MCF 10A (cell line): ENCODE measurements at places on chromosomes 7 and 10. TPM values are rescaled to one million over a fixed set of nuclear protein-coding genes. Genes with fewer than 3 reads are reported as not detected.

- DNase-seq, result peak; percentile 63
Observed at GRCh38 chr7:117164620-117165019, 158.2 kb downstream of the WNT2 start.

GRCh38 chr10:62386356-62387320 lies 12.5 kb downstream of the ZNF365 start:
- peak; percentile 42 for DNase-seq

DNA sequence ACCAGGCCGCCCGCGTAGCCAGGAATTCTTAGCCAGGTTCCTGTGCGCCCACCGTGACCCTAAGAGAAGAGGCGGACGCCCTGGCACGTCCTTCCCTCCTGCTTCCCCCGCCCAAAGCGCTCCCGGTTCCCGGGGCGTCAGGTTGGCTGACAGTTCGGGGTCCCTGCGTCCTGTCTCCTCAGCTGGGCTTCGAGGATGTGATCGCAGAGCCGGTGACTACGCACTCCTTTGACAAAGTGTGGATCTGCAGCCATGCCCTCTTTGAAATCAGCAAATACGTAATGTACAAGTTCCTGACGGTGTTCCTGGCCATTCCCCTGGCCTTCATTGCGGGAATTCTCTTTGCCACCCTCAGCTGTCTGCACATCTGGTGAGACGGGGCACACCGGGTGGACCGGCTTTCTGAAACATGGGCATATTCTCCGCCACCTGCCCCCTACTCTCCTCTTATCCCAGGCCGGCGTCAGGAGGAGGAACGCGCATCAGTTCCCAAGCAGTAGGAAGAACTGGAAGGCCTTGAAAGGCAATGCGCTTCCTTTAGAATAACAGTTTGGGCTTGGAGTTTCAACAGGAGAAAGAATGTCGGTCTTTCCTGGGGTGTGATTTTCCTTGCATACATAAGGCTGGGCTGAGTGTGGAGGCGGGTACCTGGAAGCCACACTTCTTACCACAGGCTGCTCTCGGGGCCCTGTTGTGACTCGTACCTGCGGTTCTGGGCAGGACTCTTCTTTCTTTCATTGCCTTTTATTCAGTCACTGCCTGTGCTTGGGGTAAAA lies 728 bp downstream of the CAV2 start:
- DNase-seq, result peak; percentile 86

DNA sequence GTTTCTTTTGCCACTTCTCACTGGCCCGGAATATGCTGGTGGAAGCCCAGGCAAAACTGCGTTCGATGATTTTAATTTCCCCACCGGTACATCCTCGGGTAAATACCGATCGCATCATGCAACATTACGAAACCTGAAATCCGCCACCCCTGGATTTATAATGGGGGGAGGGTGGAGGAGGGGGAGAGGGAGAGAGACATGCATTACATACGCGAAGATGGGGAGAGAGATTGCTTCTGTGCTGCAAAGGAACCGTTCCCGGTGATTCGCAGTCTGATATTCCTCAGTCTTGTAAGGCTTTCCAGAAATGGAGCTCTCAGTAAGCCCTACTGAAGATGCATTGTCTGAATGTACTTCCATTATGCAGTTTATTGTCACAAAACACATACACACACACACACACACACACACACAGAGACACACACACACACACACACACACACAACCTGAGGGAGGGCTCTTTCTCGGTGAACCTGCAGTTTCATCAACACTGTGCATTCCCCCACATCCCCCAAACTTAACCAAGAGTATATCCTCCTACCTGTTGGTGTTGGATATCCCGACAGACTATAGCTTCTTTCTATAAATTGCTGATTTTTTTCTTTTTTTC lies 741 bp downstream of the GPR85 start:
- peak; percentile 30 for DNase-seq

- DNase-seq, result no peak
Observed at GRCh38 chr7:52691257-52691656, 344.2 kb upstream of the POM121L12 start.

GRCh38 chr7:50629238-50629901 lies 64.2 kb upstream of the DDC start:
- no peak for DNase-seq

GRCh38 chr10:63256009-63256773 lies 123.1 kb downstream of the NRBF2 start:
- DNase-seq, result peak; percentile 35

GRCh38 chr7:116560021-116560970 lies 35.5 kb downstream of the CAV1 start:
- DNase-seq, result peak; percentile 22

DNA sequence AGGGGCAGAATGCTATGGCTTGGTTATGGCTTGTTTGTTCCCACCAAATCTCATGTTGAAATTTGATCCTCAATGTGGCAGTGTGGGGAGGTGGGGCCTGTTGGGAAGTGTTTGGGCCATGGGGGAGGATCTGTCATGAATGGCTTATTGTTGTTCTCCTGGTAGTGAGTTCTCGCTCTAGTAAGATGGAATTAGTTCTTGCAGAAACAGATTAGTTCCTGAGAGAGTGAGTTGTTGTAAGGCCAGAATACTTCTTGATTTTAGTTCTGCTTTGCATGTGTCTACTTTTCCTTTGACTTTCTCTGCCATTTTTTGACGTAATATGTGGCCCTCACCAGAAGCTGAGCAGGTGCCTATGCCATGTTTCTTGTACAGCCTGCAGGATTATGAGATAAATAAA lies 188.2 kb downstream of the KIF20B start:
- no peak for DNase-seq

- no peak for DNase-seq
Observed at GRCh38 chr7:152419473-152420429, 16.1 kb downstream of the KMT2C start.

- no peak for DNase-seq
Observed at GRCh38 chr7:46853451-46853850, 728.5 kb downstream of the TNS3 start.

DNA sequence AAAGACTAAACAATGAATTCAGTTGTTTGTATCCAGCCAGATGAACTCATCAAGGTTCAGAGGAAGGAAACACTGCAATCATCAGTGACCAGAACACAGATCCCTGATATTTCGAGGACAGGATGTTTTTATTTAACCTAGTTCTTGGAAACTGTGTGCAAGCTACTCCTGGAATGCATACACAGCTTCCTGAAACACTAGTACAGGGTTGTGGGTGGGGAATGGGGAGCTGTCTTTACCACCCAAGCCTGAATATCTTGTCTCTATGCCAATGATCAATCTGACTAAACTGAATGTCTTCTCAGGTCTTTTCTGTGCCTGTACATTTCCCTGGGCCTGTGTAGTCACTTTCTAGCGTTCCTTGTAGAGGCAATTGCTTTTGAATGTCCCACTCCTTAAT lies 374.6 kb downstream of the CALN1 start:
- no peak for DNase-seq

DNA sequence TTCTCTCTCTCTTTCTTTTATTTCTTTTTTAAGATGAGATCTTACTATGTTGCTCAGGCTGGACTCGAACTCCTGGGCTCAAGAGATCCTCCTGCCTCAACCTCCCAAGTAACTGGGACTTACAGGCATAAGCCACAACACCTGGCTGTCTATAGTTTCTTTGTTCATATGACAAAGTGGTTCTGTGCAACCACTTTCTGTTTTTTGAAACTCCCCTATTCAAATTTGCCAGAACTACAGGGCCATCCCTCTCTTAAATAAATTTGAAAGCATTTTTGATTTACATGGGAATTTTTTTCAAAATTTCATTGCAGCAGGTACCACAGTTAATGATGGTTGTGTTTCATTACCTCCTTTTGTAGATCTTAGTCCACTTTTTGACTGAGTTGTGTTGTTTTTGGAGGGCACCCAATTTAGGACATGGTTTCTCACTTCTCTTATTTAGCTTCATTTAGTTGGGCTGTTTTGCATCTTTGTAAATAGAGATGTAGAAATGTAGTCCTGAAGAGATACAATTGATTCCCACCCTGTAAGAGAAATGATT lies 119.2 kb downstream of the LRRC4 start:
- no peak for DNase-seq

- no peak for DNase-seq
Observed at GRCh38 chr10:71700731-71701368, 18.7 kb downstream of the C10orf105 start.

- DNase-seq, result no peak
Observed at GRCh38 chr10:101826852-101827434, 8.7 kb upstream of the OGA start.

DNA sequence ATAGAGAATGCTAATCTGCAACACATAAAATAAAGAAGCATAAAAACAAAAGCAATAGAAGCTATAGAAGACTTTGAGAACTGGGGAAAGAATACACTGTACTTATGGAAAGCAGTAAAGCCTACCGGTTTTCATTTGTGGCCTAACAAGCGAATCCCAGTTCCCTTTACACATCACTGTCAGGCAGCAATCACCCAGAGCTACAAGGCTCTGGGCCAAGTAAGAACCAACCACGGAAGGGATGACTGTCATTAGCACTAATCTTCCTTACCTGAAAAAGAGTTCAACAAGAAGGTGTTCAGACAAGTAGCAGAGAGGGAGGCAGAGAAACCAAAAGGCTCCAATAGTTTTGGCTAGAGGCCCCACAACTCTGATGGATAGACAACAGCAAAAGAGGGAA lies 15.0 kb downstream of the CCDC6 start:
- DNase-seq, result no peak

GRCh38 chr7:133016604-133017003 lies 65.3 kb downstream of the CHCHD3 start:
- DNase-seq, result no peak

GRCh38 chr10:132987671-132988571 lies 45.6 kb upstream of the CFAP46 start:
- DNase-seq, result no peak

- DNase-seq, result no peak
Observed at GRCh38 chr10:118912961-118913600, 116.4 kb upstream of the NANOS1 start.

DNA sequence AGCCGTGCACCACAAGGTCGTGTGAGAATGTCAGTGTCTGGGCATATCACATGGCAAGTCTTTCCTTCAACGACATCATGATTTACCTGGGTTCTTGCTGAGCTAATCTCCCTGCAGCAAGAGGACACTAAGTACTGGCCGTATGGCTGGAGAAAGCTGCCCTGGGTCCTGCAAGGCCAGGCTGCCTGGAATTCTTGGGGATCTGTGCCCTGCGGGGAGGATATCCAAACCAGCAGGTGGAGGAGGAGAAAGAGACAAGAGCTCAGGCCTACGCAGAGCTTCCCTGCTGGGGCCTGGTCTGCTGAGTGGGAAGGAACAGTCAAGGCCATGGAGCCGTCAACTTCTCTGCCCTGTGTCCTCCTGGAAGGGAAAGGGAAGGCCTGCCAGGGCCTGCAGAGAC lies 552.6 kb downstream of the LRMDA start:
- no peak for DNase-seq

GRCh38 chr10:85459906-85460305 lies 906.7 kb downstream of the GRID1 start:
- no peak for DNase-seq

GRCh38 chr10:81953420-81953819 lies 78.4 kb downstream of the NRG3 start:
- peak; percentile 27 for DNase-seq

- DNase-seq, result peak; percentile 4
Observed at GRCh38 chr10:44316187-44316921, 68.5 kb downstream of the CXCL12 start.

DNA sequence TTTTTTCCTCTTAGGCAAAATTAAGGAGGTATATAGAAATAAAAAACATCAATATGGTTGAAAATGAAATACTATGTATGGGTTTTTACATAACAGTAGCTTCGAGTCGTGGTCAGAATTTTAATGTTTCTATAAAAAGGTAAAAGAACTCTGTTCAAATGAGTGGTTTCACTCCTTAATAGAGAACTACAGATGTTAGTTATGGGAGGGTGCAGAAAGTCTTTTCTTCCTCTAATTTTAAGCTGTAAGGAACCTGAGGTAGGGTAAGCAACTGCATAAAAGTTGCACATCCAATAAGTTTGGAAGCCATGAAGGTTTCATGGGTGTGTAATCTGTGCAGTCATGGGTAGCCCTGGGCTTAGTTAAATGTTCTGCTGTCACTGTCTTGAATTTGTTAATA lies 141.3 kb downstream of the SUGCT start:
- no peak for DNase-seq

DNA sequence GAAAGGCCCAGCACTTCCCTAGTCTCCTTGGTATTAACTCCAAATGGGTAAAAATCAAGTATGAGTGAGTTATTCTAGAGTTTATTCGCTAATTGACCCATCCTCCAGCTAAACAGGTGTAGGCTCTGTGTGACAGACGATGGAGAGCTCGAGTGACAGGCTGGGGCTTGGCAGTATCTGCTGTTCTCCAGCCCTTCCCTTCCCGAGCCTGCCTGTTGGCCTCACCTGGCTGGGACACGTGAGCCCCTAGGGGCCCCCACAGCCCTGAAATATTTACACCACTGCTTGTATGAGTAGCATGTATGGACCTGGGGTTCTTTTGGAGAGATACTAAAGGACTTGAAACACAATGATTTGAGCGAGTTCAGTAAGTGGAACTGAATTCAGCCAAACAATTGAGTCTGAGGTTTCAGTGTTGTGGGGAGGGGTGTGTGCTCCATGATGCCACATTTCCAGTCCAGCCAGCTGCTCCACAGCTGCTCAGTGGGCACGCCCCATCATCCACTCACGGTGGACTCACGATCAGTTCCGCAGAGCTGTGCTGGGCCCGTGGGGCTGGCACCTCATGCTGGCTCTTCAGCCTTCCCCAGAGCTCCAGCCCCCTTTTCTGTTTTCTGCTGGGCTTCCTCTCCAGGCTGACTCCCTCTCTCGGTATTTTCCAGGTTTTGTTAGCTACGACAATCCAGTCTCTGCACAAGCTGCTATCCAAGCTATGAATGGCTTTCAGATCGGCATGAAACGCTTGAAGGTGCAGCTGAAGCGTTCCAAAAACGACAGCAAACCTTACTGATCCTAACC lies 283.0 kb downstream of the USP6NL start:
- no peak for DNase-seq

GRCh38 chr10:75008952-75009351 lies 102.5 kb upstream of the SAMD8 start:
- DNase-seq, result no peak

DNA sequence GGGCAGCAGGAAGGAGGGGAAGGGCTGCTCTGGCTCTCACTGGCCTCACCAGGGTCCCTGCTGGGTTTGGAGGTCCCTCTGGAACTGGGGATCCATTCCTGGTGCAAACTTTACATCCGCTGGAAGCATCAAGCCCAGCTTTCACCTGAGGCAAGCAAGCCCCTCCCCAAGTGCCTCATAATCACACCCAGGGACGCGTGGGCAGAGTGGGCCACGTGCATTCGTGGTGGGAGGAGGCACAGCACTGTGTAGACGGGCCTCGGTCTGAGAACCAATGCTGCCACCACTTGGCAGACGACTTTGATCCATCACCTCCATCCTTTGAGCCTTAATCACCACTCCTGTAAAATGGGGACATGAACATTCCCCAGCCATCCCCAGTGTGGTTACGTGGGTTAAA lies 74.1 kb downstream of the VWA2 start:
- DNase-seq, result no peak

FOXI2 gene
- total RNA-seq, result not detected in 2 replicates

AOC1 gene
- 0.23 TPM in 1 of 2 replicates, not detected in the other for total RNA-seq

SUN1 gene
- 126 and 132 TPM in 2 replicates for total RNA-seq

AKR1C4 gene
- total RNA-seq, result not detected in 2 replicates

STRA8 gene
- total RNA-seq, result not detected in 2 replicates

GRM3 gene
- total RNA-seq, result not detected in 2 replicates

SEC31B gene
- 10.6 and 14.0 TPM in 2 replicates for total RNA-seq

AS3MT gene
- total RNA-seq, result 0.25 and 0.26 TPM in 2 replicates

HDAC9 gene
- 11.3 and 26.0 TPM in 2 replicates for total RNA-seq

IKZF1 gene
- not detected in 2 replicates for total RNA-seq

DPCD gene
- total RNA-seq, result 24.2 and 25.7 TPM in 2 replicates

ACTL6B gene
- not detected in 2 replicates for total RNA-seq

GPR146 gene
- total RNA-seq, result 0.27 TPM in 1 of 2 replicates, not detected in the other

ARPC1A gene
- 149 and 180 TPM in 2 replicates for total RNA-seq

NKX2-3 gene
- not detected in 2 replicates for total RNA-seq

SP8 gene
- 0.16 and 0.71 TPM in 2 replicates for total RNA-seq
